ENCODE measurements at places on chromosomes 12 and 14.

DNA sequence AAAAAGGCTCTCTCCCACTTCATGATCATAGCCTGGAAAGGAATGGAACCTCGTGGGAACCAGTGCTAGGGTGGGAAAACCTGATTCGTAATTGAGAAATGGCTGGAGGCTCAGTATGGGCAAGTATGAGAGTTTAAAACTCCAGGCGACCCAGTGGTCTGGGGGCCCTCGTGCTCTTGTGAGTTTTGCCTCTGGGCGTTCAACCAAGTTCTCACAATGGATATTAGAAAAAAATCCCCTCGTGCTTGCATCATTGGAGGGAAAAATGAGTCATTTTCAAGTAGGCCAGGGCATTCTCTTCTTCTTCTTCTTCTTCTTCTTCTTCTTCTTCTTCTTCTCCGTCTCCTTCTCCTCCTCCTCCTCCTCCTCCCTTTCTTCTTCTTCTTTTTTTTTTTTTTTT, 39.0 kb downstream of the GPR68 start:
- no peak for DNase-seq

DNA sequence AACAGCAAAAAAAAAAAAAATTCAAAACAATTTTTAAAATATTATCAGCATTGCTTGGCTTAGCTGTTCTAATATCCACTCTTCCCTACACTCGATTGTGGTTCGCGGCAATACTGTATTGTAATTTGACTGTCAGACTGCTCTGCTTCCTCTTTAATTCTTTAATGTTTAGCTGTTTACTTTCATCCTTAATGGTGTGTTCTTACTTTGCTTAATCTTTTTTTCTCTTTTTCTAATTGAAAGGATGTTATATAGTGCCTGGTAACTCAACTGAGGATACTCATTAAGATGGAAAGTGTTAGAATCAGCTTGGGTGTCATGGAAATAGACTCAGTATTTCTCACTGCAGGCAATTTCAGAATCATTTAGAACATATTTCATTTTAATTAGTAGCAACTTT, 2.0 kb downstream of the ANO4 start:
- DNase-seq, result no peak

GRCh38 chr14:83289390-83289789, 1755.7 kb upstream of the SEL1L start:
- no peak for DNase-seq

- no peak for DNase-seq
Measured at GRCh38 chr14:103064978-103065377, 7.6 kb upstream of the CDC42BPB start.

GRCh38 chr14:60482743-60483142, 3.1 kb downstream of the C14orf39 start:
- DNase-seq, result no peak

GRCh38 chr12:58425481-58426392, 484.4 kb downstream of the ATP23 start:
- no peak for DNase-seq

GRCh38 chr14:44009642-44010041, 497.4 kb downstream of the FSCB start:
- DNase-seq, result no peak

- no peak for DNase-seq
Measured at GRCh38 chr12:47990351-47991105, 13.7 kb downstream of the COL2A1 start.
